ENCODE measurements at places on chromosomes 5 and 9.

- DNase-seq, result no peak
These were observed 172.7 kb downstream of the NSG2 start for GRCh38 chr5:174218162-174218561.

DNA sequence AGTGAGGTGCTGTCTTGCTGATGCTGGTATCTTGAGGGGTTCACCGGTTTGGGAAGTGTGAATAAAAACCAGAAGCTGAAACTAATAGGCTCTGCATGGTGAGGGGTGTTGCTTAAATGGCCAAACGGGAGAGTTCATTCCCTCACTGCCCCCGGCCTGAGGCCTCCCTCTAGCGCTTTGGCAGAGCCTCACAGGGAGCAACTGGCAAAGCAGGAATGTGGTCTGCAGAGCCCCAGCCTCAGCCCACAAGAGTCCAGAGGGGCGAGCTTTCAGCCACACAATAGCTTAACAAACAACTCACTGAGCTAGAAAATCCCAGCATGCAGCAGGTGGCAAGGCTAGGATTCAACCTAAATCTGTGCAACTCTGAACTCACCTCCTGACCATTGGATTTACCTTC is 234.8 kb downstream of the MED10 start:
- no peak for DNase-seq

- DNase-seq, result no peak
These were observed 16.5 kb downstream of the UGCG start for GRCh38 chr9:111913159-111913558.

DNA sequence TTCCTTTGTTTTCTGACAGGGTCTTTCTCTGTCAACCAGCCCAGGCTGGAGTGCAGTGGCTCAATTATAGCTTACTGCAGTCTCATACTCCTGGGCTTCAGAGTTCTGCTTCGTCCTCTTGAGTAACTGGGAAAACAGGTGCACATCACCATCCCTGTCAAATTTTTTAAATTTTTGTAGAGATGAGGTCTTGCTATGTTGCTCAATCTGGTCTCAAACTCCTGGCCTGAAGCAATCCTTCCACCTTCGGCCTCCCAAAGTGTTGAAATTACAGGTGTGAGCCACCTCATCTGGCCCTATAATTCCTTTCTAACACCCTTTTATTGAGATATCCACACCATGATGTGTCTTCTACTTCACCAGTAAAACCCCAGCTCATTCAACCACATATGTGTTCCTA is 341.6 kb upstream of the PCSK5 start:
- no peak for DNase-seq

DNA sequence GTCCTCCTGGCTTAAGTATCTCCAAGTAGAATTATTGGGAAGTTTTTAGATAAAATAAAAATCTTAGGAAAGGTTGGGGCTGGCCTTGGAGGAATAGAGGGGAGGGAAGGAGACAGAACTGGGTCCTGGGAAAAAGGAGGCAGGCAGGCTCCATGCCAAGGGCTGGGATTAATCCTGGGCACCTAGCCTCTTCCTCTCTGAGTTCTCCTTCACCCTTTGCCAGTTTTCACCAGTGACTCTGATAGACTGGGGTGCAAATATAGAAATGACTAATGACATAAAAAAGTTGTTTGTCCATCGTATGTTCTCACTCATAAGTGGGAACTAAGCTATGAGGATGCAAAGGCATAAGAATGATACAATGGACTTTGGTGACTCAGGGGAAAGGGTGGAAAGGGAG is 81.9 kb downstream of the RMI1 start:
- no peak for DNase-seq

All from tibial artery (tissue), 4 donors.